Stimulated activated CD8-positive, alpha-beta memory T cell treated with anti-CD3 and anti-CD28 coated beads, Interleukin-4, amount 100 ng/mL, for 1 hour (primary cell): ENCODE measurements at places on chromosomes 7 and 10.

- no peak for DNase-seq
Measured at GRCh38 chr7:78487464-78487863, 688.9 kb downstream of the PHTF2 start.

GRCh38 chr7:32900433-32900995 lies 9.0 kb upstream of the KBTBD2 start:
- DNase-seq, result no peak

DNA sequence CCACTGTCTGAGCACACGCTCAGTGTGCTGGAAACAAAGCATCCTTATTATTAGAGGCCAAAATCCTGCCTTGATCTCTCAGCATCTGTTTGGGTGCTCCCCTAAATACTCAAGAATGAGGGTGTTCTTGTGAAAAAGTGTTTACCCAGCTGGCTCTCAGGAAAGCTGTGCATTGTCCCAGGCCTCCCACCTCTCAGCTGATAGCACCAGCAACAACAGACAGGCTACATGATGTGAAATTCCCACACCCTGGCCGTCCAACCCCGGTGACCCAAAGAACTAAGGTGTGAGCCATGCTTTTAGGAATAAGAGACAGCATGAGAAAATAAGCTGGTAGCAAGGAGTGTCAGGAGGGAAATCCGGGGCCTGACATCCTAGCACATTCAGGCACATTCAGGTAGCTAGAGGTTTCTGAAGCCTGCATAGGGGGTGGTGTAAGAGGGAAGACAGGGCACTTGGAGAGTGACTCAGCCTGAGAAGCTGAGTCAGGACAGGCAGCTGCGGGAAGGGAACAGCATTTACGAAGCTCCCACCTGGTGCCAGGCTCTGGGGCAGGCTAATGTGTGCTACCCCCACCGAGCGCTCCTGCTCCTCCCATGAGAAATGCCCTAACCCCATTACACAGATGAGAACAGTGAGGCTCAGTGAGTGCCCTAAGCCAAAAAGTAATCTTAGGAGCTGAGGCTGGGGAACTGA lies 205.6 kb downstream of the GRID1 start:
- DNase-seq, result no peak

DNA sequence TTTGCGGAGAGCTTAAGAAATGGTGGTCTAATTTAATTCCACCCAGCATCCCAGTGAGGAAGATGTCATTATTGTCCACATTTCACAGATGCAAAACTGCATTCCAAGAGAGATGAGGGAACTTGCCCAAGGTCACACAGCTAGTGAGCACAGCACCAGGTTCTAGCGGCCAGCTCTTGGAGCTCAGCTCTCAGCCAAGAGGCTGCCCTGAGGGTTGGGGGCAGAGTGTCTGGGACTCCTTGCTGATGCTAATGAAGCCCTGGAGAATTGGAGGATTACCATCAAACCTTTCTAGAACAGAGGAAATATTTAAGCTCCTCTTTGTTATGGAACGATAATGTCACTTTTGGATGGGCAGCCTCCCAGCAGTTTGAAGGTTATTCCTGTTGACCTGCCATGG lies 48.0 kb downstream of the PLPP4 start:
- DNase-seq, result no peak

GRCh38 chr10:97016728-97017473 lies 168.9 kb downstream of the SLIT1 start:
- DNase-seq, result no peak

DNA sequence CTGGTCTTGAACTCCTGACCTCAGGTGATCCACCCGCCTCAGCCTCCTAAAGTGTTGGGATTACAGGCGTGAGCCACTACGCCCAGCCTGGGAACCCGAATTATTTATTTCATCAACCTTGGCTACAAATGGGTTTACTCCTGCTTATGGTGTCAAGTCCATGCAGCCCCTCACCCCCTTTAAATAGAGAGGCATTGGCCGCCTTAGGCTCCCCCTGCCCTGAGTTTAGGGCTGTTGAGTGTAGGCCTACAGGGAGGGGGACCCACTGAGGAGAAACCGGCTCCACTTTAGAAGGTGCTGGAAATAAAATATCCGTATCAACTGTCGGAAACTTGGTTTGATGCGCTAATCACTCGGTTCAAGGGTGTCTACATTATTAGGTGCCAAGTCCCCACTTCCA lies 8.7 kb upstream of the SP8 start:
- DNase-seq, result no peak

DNA sequence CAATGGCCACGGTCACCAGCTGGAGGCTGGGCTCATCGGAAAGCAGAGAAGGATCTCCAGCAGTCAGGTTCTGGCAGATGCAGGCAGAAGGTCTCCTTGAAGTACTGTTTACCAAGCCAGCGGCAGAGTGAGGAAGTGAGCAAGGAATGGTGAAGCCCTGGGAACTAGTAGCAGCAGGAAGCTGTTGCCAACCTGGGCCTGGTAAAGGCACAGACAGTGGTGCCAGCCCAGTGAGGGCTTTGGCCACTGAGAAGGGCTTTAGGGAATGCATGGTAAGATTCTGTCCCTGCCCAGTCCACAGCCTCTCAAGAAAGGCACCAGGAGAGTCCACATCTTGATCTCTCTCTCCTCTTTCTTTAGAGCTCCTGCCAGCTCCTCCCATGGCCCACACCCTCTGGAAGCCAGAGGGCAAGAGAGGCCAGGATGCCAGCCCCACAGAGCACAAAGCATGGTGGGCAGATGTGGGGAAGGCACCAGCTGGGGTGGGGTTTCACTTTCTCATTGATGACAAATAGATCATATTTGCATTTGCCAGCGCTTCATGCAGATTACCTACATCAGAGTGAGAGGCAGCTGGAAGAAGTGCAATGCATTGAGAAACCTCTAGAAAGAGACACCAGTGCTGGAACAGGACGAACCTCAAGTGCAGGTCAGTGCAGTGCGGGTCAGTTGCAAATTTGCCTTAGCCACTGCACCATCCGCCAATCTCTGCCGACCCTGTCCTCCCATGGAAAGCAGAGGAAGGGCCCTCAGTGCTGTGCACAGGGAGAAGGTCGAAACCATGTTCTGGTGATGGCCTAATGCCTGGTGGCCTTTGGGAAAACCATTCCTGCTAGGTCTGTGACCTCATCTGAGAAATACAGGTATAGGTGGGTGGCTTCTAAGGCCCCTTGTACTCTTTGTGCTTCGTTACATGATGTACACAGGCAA lies 667.8 kb upstream of the MKI67 start:
- no peak for DNase-seq

GRCh38 chr10:132443605-132443982 lies 46.6 kb downstream of the PWWP2B start:
- peak; percentile 52 for DNase-seq

GRCh38 chr7:70577078-70577477 lies 554.9 kb upstream of the GALNT17 start:
- DNase-seq, result no peak

DNA sequence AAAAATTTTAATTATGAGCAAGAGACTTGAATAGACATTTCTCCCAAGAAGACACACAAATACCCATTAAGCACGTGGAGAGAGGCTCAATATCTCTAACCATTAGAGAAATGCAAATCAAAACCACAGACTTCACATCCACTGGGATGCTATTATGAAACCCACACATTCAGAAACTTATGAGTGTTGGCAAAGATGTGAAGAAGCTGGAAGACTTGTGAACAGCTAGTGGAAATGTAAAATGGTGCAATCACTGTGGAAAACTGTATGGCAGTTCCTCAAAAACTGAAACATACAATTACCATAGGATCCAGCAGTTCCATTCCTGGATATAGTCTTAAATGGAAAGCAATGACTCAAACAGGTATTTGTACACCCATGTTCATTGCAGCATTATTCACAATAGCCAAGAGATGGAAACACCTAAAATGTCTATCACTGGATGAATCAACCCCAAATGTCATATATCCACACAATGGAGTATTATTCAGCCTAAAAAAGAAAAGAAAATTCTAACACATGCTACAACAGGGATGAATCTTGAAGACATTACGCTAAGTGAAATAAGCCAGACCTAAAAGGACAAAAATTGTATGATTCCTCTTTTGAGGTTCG lies 53.5 kb upstream of the FRMD4A start:
- DNase-seq, result no peak

DNA sequence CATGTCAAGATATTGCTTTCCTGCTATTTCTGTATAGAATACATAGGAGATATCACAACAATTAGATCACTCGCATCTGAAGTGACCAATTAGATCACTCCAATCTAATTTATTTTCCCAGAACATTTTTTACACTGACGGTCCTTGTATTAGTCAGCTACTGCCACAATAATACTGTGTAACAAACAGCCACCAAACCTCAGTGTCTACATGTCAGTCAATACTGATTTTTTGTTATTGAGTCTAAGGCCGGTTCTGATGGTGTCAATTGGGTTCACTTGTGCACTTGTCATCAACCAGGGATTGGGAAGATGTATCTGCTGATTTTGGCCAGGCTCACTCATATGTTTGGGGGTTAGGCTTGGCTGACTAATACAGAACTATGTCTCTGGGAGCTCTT lies 275.9 kb upstream of the NFE2L3 start:
- DNase-seq, result no peak

GRCh38 chr7:150849204-150849775 lies 3.0 kb upstream of the AOC1 start:
- no peak for DNase-seq

DNA sequence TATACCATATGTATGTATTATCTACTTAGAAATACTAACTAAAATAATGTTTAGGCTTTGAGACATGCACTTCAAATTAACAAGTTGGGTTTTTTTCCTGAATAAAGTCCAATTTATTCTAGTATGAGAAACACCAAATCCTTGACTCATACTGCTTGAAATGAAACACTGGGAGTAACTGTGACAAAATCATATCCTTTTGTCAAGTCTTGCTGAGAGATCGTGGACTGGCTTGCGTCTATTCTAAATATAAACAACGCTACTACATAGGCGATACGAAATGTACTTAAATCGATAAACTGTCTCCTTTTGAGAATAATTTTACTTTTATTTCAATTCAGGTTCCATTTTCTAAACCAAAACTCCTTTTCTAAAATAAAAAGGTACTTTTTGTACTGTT lies 16.3 kb downstream of the SMURF1 start:
- DNase-seq, result no peak

DNA sequence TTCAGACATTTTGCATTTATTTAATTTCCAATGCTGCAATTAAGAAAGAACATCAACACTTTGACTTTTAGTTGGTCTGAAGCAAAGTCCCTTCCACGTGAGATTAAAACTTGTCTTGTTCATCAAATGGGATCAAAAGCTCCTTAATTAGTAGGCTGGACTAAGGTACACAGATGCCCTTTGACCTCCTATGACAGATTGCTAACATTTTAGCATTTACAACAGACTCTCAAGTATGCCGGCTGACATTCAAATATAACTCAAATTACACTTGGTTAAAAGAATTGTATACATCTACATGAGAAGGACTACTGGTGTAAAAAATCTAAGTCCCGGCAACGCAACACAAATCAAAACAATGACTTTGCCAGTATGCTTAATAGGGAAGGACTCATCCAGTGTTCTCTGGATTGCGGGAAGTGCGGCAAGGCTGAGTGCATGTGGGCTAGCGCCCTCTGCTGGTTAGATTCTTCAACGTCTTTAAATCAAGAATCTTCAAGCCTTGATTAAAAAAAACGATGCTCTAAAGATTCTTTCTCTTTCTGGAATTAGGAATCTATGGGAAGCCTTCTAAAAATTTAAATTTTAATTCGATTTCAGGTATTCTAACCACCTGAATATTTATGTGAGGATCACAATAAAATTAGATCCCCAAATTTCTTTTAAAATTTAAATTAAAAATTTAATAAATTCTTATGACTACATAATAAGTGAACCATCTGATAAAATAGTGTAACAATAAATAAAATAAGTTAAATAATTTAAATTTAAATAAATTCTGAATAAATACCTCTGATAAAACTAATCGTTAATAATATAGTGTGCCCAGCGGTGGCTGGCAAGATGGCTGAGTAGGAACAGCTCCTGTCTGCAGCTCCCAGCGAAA lies 444.7 kb downstream of the DGKB start:
- DNase-seq, result no peak

GRCh38 chr10:117900280-117900679 lies 146.5 kb downstream of the RAB11FIP2 start:
- DNase-seq, result no peak

- DNase-seq, result no peak
Measured at GRCh38 chr10:91864099-91864498, 45.2 kb downstream of the FGFBP3 start.

GRCh38 chr10:43078175-43078985 lies 1.5 kb downstream of the RET start:
- DNase-seq, result no peak

GRCh38 chr7:158472596-158472995 lies 115.0 kb downstream of the PTPRN2 start:
- DNase-seq, result no peak

DNA sequence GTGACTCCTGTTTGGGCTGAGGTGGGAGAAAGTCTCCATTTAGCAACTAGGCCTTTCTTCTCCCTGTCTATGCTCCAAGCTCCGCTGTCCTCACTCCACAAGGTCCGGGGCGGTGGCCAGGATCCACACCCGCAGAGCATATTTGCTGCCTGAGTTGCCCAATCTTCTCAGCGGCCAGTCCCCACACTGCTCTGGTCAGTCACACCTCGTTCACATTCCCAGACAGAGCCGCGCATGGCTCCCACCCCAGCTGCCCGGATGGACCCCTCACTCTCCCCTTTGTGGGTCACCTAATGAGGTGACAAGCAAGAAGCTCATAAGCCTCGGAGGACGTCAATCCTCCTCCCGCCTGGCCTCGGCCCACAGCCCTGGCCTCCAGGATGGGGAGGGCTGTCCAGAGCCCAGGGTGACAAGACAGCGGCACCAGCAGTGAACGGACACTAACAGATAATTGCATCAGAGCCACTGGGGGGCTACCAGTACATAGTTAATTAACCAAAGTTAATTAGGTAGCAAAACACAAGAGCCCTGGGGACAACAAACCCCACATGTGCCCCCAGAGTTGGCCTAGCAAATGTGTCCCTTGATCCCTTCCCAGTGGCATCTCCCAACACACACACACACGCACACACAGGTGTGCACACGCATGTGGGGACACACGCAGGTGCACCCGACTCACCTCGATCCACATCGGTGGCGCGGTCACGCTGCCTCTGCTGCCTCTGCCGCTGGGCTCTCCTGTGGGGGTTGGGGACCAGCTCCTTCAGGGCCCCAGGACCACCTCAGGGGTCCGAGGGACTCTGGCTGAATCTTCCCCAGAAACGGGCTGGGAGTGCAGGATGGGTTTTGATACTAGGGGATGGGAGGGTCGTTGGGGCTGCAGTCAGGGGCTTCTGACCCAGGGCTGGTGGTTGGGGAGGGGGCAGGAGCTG lies 11.8 kb downstream of the EPHA1 start:
- no peak for DNase-seq

GRCh38 chr10:76034353-76035205 lies 603.2 kb downstream of the LRMDA start:
- DNase-seq, result no peak

DNA sequence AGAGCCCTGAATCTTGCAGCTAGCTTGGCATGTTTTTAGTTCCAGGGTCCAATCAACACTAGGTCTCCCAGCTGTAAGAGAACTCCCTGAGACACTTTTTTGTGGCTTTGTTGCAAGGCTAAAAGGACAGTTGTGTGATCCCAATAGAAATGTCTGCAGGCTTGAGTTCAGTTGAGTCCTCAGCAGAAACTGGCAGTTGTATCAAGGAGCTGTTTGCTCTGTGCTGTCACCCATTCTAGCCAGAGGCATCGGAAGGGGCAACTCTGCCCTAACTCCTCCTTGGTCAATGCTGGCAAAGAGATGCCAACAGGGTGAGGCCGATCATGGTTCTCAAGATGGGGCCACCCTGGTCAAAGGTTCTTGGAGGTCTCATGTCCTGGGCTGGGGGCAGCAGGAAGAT lies 224.1 kb downstream of the BUB3 start:
- no peak for DNase-seq
